ENCODE measurements at places on chromosomes 5 and 9.

DNA sequence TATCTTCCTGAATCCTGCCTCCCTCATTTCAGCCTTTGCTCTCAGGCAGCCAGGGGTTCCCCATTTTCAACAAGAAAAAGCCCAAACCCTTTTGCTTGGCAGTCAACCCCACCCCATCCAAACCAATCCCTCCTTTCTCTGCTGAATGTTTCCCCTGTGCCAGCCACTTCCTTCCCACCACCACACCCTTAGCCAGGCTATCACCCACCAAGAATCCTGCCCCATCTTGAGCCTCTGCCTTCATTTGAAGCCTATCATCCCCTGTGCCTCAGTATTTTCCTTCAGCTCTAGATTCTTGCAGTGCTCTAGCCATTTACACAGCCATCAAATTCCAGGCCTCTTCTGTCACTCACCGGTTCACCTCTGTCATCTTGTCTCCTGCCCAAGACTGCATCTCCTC, 15.3 kb upstream of the FIBCD1 start:
- no peak for DNase-seq

DNA sequence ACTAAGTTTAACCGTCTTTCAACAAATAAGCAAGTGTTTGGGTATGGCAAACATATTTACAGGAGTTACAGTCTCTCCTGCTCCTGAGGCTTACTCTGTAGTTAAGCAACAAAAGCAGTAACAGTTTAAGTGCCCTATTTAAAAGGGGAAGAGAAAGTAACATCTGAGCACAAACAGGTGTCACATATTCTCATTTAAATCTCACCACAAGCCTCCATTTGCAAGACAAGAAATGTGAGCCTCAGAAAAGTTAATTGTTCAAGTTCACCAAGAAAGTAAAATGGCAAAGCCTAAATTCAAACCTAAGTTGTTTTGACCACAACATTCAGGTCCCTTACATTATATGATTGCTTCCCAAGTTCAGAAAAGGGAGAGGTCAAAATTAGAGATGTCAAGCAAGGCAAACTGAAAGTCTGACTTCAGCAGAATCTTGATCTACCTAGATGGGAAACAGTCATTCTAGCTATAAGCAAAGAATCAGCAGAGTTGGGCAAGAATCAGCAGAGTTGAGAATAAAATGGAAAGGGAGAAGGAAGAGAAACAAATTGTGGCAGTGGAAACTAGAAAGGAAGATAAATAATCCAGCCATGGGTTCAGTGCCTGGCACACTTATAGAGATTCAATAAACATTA, 93.4 kb downstream of the STRBP start:
- DNase-seq: no peak

GRCh38 chr5:43313854-43314457, 744 bp upstream of the HMGCS1 start:
- DNase-seq: no peak

DNA sequence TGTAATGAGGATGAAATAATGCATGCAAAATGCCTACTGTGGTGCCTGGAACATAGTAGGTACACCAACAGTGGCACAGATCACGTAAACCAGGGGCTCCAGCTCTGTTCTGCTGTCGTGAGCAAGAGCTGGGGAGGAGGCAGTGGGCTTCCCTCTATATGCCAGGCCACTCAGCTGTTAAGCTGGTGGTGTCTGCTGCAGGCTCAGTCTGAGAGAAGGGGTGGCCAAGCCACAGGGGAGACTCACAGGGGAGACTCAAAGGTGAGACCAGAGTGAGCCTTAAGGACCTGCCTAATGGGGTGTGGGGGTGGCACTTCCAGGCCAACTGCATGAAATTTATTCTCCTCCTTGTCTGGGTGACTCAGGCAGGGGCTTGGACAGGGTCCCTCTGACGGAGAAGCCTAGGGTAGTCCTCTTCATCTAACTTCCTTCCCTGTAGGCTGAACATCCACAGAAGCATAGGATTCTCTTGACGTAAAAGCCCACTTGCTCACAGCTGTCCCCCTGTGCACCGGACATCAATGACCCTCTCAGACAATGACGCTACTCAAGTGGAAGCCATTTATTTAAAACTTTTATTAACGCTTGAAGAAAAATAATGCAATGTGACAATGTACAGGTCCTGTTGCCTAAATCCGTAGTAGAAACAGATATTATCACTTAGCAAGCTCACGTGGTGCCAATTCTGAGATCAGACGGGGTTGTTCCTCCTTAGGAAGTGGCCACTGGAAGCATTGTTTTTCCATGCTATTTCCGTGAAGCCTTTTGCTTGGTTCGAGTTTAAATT, 13.9 kb downstream of the STC2 start:
- DNase-seq: no peak

- no peak for DNase-seq
Measured at GRCh38 chr5:72407541-72407940, 87.4 kb downstream of the PTCD2 start.
